ENCODE measurements at places on chromosomes 5 and 9.

DNA sequence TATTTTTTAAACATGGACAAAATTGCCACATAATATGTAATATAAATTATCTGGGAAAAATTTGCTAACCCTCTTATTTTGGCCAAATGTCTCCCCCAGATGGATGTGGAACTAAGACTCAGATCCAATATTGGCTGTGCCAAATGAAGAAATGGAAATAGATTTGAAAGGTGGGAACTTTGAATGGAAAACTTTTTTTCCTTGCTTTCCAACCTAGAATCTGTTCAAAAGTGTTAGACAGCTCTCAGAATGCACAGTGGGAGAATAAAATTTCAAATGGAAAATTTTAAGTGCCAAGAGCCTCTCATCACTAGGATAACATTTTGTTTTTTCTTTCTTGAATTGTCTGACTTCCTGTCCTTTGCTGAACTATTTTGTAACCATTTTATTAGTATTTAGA lies 142.6 kb upstream of the GAS1 start:
- no peak for DNase-seq

DNA sequence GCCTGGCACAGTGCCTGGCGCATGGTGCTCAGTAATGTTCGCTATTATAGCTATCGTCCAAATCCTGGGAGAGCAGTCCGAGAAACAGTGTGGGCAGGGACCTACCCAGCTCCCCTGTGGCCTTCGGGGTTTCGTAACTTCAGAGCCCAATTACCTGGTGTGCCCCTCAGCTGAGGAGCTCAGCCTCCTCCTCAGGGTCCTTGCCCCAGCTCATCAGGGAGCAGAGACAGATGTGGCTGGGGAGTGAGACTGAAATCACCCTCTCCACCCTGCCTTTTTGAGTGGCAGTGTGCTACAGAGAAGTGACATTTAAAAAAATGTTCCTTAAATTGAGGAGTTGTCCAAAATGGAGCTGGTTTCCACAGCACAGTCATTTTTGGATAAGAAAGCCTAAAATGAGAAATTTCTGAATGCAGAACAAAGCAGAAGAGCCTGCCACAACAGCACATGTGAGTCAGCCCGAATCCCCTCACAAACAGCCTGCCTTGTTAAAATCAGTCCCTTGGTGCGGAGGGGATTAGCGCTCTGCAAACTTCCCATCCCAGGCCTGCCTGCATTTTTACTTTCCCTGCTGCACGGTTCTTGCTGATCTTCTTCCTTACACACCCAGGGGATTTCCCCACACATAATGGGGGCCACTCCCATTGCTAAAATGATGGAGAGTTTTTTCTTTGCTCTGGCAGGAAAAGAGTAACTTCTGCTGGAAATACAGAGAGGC lies 78.1 kb upstream of the PITX1 start:
- DNase-seq: peak; percentile 78

DNA sequence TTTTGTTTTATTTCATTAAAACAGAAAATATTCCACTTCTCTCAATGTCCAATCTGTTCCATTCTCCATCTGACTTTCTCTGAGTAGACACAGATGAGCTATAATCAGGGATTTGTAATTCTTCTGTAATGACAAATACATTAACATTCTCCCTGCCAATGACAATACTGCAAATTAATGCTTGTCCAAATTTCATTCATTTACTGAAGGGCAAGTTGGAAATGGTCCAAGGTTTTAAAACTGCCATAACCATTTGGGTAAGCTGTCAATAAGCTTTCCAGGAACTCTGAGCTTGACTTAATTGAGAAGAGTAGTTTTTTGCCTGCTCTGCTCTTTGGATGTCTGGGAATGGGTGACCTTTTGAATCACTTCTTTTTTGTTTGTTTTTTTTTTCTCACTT lies 253.5 kb downstream of the DMRTA1 start:
- DNase-seq: no peak

DNA sequence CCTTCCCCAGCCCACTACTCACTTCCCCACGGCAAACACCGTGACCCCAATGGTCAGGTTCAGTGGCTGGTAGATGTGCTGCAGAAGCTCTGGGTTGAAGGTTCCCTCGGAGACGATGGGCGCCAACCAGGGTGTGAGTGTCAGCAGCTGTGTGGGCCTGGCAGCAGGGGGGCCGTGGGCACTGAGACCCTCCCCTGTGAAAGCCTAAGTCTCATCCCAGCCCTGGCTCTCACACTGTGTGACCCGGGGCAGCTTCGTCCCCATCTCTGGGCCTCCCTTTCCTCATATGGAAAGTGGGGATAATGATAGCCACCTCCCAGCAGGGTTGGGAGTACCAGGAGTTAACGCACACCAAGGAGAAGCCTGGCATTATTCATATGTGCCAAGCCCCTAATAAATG lies 8.6 kb downstream of the GBGT1 start:
- DNase-seq: no peak

GRCh38 chr5:20300110-20300509 lies 312.1 kb upstream of the CDH18 start:
- no peak for DNase-seq

- DNase-seq: no peak
Observed at GRCh38 chr5:51652980-51653379, 269.7 kb downstream of the ISL1 start.

DNA sequence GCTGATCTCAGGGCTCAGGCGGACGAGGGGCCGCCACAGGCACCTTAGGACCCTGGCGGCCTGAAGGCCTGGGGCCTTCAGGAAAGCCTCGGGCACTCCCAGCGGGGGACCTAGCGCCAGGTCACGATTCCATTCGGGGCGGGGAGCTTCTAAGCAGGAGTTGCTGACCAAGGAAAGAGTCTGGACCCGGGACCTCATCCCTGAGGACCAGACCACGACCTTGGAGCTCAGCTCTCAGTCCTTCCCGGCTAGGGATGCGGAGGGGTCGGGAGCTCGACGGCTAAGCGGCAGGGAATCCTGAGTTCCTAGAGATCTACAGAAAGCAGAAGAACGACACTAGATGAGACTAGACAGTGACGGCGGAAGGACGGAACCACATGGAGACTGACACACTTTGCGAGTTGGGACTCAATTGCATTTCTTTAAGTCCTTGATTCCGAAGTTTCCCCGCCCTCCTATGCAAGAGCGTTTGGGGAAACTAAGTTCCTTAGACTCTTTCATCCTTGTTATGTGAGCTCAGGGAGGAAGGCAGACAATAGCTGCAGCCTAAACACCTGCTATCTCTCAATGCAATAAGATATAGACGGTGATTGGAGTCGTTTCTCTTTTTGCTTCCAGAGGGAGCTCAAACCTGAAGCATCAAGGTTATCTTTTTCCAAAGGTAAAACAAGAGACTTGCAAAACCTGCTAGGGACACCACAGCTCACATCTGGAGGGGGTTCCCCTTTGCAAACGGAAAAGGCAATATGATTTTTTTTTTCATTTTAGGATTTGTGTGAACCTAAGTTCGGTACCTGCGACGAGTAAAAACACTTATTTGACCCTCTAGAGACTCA lies 9.7 kb downstream of the NR2F1-AS1 start:
- DNase-seq: no peak

GRCh38 chr5:56511326-56511841 lies 278.3 kb upstream of the ANKRD55 start:
- no peak for DNase-seq

DNA sequence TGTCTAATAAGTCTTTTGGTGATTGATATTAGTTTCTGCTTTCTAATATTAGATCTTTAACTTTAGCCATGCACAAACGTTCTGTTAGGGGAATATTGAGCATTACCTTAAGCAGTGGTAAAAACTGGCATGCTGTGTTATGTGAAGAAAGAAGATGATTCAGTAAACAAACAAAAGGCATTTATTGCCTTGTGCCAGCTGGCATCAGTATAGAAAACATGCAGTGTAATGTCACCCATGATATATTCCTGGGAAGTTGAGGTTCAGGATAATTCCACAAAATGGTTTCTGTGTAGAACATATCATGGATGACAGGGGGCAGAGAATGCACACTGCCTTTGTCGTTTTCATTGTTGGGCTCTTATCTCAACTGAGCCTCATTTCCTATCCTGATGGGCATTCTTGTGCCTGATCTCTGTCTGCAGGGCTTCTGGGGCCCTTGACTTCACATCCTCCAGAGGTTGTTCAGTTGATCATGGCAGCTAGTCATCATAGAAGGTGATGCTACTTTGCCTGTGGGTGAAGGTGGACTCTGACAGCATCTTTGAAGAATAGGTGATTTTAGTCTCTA lies 24.2 kb downstream of the LRRTM2 start:
- no peak for DNase-seq

GRCh38 chr9:82406456-82407085 lies 418.0 kb downstream of the SPATA31D1 start:
- no peak for DNase-seq

GRCh38 chr5:145637396-145637795 lies 197.7 kb downstream of the PRELID2 start:
- no peak for DNase-seq

DNA sequence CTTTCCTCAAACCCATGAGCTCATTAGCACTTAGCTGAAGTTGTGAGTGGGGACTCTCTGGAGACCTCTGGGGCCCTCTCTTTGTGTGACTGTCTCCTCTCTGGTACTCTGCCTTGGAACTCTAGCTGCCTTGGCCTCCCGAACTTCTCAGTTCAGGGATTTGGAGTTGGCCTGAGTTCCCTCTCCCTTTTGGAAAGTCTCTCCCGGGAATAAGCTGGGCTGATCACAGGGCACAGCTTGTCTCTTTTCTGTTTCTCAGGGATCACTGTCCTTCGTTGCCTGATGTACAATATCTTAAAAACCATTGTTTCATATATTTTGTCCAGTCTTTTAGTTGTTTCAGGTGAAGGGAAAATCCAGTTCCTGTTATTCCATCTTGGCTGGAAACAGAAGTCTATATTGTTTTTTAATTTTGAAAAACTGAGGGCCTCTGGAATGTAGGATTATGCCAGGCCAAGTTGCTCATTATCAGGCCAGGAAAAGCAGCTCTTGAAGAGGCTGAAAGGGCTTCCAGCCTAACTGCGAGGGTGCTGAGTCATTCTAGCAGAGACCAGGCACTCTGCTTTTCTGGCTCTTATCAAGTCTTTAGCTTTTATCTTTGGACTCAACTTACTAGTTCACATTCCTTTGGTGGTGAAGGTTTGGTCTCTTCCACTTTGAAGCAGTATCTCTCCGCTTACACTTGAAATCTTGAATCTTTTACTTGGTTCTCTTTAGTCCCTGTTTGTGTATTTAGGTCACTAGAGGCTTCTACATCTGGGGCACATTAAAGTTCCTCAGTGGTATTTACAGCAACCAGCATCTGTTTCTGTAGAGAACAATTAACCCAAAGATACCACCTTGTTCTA lies 8.4 kb upstream of the RGS3 start:
- no peak for DNase-seq

DNA sequence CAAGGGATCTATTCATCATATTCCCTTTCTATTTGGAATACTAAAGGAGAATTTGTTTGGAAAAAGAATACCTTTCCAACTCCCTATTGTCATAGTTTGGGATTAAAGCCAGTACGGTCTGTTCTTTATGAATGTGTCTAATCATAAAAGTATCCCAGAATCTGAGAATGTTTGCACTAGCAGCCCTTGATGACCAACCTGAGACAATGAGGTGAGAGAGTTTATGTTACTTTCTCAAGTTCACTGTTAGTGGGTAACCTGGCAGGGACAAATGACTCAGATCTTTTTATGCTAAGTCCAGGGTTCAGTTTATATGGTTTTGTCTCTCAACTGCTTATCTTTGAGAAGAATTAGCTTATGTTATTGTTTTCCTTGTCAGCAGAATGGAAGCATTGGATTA lies 25.3 kb upstream of the TLR4 start:
- DNase-seq: no peak

DNA sequence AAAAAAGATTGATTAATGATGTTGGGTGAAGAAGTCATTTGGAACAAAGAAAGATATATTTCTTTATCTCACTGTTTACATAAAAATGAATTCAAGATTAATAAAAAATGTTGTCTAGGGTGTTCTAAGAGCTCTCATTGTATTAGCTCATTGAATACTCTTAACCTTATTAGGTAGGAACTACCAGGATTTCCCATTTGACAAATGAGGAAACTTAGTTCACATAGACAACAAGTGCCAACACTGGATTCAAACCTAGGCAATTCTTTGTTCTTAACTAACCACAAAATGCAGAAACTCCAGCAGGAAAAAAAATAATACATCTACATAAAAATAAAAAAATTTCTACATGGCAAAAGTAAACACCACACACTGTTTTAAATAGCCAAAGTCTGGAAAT lies 175.8 kb downstream of the RAPGEF6 start:
- DNase-seq: no peak

DNA sequence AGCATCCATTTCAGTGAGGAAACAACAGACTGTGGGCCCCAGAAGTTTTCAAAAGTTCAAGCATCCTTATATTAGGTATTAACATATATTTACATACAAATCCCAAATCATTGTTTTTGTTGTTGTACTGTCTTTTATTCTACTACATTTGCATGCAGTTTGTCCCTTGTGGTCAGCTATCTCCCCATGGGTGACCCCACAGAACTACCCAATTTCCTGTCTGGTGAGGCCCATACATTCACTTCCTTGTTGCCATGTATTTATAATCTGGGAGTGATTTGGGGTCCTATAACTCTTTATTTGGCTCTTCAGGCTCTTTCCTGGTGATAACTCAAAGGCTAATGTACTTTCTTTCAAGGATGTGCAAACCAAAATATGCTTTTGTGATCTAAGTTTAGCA lies 3.3 kb upstream of the CD180 start:
- no peak for DNase-seq

- DNase-seq: no peak
Observed at GRCh38 chr5:11455505-11455904, 448.7 kb downstream of the CTNND2 start.

DNA sequence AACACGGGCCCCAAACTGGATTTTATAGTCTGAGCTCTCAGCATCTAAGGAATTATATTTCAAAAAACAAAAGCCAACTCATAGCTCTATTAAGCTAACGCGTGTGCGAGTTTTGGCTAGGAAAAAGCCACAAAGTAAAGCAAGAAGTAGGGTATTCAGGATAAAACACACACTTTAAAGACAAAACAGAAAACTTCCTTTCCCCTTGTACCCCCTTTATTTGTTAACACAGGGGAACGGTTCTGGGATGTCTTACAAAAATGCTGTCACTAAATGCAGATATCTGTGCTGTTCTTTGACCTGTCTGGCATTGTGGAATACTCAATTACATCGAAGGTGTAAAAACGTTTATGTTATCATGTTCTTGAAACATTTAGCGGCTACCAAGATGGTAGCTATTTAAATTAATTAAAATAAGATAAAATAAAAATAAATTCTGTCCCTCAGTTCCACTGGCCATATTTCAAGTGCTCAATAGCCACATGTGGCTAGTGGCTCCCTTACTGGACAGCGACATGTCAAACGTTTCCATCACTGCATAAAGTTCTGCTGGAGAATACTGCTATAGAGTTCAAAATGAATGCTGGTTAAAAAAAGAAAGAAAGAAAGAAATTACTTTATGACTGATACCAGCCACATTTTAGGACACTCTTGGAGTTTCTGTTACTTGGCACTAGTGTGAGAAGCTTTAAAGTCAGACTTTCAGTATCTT lies 7.2 kb upstream of the MEF2C start:
- no peak for DNase-seq

GRCh38 chr9:37656936-37657335 lies 6.2 kb downstream of the FRMPD1 start:
- DNase-seq: no peak

Data from D341Med (cell line).